ENCODE measurements at places on chromosomes 3 and 15.

DNA sequence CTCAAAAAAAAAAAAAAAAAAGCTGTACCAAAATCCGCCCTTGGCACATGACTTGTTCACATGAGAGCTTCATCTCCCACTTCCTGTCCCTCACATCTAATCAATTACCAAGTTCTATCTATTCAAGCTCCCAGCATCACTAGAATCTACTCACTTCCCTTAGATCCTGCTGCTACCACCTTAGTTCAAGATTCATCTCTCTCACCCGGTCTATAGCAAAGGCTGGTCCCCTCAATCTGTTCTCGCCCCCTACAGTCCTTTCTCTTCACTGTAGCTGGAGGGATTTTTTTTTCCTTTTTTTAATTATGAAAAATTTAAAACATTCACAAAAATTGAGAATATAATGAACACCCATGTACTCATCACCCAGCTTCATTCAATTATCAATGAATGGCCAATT is 16.7 kb upstream of the GPR160 start:
- no peak for DNase-seq

GRCh38 chr3:49727924-49728361 is 4.2 kb upstream of the GMPPB start:
- DNase-seq: no peak

DNA sequence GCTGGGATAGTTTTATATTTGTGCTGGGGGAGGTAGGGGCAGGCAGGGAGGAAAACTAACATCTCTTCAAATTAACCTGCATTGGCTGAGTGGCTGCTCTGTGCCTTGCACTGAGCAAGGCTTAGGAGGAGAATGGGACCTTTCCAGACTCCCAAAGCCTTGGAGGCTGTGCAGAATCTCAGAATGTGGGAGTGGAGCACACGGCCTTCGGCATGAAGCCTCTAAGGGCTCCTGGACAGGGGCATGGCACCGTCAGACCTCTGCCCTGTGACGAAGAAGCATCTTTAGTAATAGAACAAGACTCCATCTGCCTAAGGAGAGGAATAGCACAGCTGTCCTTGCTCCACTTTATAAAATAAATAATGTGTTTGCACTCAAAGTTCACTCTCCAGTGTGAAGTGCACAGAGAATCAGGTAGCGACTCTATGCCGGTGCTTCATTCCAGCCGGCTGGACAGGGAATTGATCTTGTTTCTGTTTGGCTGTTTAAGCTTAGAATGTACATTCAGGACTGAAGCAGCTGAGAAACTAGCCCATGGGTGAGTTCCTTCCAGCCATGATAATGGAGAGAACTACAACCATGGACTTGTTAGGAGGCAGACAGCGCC is 228.5 kb upstream of the ADAMTS9 start:
- no peak for DNase-seq

DNA sequence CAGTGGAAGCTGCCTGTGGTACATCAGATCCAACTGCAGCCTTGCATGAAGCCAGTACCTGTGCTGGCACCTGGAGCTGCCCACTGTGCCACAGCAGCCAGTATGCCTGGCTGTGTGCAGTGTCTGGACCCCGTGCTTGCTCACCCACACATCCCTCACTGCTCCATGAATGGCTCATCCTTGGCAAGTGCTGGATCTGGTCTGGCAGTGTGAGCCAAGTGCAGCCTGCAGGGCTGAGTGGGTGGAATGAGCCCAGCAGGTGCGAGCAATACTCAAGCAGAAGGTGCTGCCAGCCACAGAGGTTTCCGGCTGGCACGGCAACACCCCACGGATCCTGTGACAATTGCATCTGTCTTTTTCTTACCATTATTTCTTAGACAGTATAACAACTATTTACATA is 488.2 kb upstream of the ROBO2 start:
- DNase-seq: no peak

- no peak for DNase-seq
These were observed 146.6 kb downstream of the CHSY1 start for GRCh38 chr15:101105059-101105891.

All from cortex of kidney (tissue), 1 donor.